Smooth muscle cell of the coronary artery (primary cell): ENCODE measurements at places on chromosomes 6 and 20. TPM values are rescaled to one million over a fixed set of nuclear protein-coding genes. Genes with fewer than 3 reads are reported as not detected.

The FAM83C gene
- total RNA-seq, result not detected in 2 replicates

The CD164 gene
- 123 and 185 TPM in 2 replicates for total RNA-seq

The SUMO4 gene
- 0.70 and 1.1 TPM in 2 replicates for total RNA-seq

The GPX5 gene
- total RNA-seq, result not detected in 2 replicates

The CUL9 gene
- total RNA-seq, result 17.5 and 26.4 TPM in 2 replicates

The GRM1 gene
- under 0.01 TPM in 2 replicates for total RNA-seq

The RIPPLY2 gene
- total RNA-seq, result under 0.01 TPM in 1 of 2 replicates, not detected in the other

The TMEM63B gene
- 14.3 and 24.2 TPM in 2 replicates for total RNA-seq
